ENCODE measurements at places on chromosomes 4 and X.

DNA sequence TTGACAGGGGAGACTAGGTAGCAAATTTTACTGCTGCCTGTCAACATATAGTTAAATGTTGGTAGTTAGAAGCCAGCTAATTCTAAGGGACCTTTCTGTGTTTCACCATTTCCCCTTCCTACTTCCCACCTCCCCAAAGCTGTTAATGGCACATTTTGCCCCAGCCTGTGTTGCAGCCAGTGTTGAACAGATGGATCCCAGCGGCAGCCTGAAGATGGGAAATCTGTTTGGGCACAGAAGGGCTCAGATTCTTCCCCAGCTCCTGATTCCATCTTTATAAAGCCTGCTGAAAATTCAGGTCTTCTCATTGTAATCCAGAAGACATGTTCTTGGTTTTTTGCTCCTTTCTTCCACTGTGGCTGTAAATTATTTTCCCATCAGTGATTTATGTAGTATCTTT lies 89.0 kb downstream of the SPRY1 start:
- DNase-seq, result no peak

DNA sequence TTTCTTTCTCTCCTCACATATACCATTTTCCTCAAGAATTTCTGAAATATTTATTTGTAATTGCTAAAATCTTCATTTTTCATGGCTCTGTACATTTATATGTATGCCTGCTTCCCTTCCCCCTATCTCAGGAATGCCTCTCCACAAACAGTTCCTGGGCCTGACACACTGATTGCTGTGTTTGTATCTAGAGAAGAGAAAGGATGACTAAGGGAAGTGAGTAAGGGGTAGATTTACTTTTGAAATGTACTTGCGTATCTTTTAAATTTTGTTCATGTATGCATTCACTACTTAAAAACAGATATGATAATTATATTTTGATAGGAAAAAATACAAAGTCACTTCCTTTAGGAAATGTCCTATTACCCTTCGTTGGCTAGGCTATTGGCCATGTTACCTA lies 790.8 kb downstream of the PCDH18 start:
- no peak for DNase-seq

- no peak for DNase-seq
Observed at GRCh38 chrX:154048398-154048797, 28.7 kb upstream of the IRAK1 start.

- no peak for DNase-seq
Observed at GRCh38 chr4:87521757-87522374, 7.3 kb downstream of the SPARCL1 start.

GRCh38 chr4:77433418-77433733 lies 172.2 kb upstream of the CXCL13 start:
- no peak for DNase-seq

GRCh38 chr4:24604558-24605214 lies 20.3 kb upstream of the DHX15 start:
- no peak for DNase-seq

DNA sequence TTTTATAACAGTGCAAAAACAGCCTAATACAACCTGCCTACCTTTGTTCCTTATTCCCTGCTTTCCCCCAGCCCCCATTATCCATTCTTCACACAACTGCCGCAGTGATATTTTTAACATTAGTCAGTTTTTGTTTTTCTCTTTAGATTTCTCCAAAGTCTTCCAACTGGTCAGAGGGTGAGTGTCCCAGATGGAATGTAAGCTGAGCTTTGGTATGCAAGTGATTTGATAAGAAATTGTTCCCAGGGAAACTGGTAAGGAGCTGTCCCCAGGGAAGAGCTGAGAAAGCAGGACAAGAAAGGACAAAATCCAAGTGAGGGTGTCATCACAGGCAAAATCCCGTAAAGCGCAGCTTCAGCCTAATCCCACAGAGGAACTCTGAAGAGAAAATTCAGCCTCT lies 475.5 kb upstream of the ADGRL3 start:
- no peak for DNase-seq

DNA sequence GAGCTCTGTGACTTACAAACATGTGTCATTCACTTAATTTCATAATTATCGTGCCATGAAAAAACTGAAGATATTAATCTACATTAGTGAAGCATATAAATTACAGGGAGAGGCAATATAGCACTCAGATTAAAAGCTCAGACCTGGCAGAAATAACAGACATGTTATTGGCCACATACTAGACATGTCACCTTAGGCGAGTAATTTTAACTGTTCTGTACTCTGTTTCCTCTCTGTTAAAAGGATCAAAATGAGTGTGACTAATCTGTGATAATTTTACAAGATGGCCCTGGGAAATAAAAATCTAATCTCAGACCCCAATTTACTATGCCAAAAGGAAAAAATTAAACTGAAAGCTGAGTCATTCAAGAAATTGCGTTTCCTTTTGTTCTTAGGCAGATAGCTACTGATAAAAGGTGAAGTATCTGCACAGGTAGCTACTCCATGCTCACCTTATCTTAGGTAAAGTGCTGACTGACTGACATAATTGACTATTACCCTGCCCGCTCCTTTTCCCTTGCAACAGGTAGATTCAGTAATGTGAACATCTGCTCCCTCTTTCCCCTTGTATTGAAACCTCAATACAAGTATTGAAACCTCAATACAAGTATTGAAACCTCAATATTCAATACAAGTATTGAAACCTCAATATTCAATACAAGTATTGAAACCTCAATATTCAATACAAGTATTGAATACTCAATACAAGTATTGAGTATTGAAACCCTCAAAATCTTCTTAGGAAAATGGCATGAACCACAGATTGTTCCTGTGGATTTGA lies 33.2 kb downstream of the RELL1 start:
- DNase-seq, result no peak

- no peak for DNase-seq
Observed at GRCh38 chr4:76078033-76078613, 3.6 kb downstream of the ART3 start.

GRCh38 chr4:151522866-151523519 lies 114.0 kb downstream of the FHIP1A start:
- no peak for DNase-seq

GRCh38 chr4:169372791-169373190 lies 102.0 kb upstream of the SH3RF1 start:
- DNase-seq, result no peak

DNA sequence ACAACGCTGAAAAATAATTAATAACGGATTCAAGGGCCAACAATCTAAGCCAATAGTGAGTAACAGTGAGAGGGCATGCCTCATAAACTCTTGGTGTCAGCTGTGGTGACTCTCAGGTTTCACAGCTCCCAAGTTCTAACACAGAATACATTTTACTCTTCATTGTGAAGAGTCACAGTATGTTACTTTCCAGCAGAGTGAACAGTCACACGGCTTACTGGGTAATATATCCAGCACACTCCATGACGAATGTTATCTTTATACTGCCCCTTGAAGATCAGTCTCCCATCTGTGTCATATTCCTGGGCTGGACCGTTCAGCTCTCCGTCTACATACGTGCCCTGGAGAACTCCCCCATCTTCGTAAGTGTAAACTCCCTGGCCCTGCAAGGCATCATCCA lies 23.1 kb downstream of the SETD7 start:
- no peak for DNase-seq

GRCh38 chr4:100362366-100362765 lies 155.5 kb downstream of the EMCN start:
- DNase-seq, result no peak

- no peak for DNase-seq
Observed at GRCh38 chrX:73964579-73964978, 339.4 kb upstream of the ZCCHC13 start.

DNA sequence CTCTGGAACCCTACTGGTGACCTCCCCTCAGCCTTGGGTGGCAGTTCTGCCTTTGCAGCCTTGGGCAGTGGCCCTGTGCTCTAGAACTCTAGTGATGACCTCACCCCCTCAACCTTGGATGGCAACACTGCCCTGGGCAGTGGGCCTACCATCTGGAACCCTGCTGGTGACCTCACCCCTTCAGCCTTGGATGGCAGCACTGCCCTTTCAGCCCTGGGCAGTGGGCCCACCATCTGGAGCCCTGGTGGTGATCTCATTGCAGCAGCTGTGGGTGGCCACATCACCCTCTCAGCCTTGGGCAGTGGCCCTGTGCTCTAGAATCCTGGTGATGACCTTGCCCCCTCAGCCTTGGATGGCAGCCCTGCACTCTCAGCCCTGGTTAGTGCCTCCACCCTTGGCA lies 129.3 kb downstream of the RBMX2 start:
- no peak for DNase-seq

DNA sequence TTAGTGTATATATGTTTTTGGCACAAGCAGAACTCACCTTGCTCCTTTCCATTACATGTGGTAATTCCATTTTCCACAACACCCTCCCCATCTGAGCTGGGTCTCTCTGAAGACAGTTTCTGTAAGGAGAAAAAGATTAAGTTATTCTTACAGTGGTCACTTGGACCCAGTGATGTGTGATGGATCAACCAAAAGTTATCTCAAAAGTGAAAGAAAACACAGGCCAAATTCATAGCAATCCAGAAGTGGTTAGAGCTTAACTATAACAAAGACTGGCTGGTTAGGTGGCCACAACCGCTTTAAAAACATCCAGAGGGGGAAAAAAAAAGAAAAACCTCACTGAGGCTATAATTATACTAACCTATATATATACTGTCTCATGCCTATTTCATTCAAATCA lies 123.7 kb downstream of the AFAP1 start:
- DNase-seq, result no peak

DNA sequence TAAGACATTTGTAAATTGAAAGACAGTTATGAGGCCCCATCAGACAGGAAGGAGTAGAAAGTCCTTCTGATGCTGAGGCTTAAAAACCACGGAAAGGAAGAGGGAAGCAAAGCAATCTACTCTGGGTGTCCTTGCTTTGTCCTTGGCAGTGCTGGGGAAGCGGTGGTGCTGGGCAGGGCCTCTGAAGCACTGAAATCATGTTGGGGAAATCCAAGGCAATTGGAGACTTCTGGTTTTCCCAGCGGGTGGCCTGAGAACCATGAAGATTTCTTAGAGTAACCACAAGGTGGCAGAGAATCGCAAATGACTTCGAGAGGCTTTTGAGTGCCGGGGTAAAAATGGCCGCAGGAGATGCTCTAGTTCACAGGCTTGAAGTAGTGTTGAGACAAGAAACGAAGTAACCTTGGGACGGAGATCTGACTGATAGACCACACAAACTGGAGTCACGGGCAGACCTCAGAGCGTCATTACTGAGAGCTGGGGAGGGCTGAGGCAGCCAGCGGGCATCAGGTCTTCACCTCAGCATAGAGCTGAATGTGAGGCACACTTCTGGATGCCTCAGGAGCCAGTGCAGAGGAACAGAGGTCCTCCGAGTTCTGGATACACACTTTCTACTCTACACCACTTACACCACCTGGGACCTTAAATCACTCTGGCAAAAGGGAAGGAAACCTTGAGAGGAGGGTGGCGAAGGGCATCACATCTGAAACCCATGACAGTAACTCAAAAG lies 130.7 kb upstream of the GPRIN3 start:
- DNase-seq, result peak; percentile 23

GRCh38 chrX:13764281-13764680 lies 29.7 kb downstream of the OFD1 start:
- no peak for DNase-seq

DNA sequence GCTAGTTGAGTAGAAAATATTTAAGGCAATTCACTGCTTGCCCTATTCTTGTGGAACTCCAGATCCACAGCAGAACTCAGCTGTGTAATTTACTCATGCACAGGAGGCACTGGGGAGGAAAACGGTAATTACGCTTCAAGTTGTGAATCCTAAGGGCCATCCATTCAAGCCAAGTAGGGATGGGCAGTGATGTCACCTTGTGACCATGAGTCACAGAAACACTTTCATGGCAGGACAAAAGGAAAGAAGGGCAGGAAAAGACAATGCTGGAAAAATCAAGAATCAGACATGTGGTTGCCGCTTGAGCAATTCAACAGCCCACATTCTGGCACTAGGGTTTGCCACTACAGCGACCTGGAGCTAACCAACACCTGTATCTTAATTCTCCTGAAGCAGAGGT lies 1.4 kb downstream of the PAQR3 start:
- DNase-seq, result no peak

- DNase-seq, result no peak
Observed at GRCh38 chrX:4572691-4573090, 859.2 kb upstream of the PRKX start.

DNA sequence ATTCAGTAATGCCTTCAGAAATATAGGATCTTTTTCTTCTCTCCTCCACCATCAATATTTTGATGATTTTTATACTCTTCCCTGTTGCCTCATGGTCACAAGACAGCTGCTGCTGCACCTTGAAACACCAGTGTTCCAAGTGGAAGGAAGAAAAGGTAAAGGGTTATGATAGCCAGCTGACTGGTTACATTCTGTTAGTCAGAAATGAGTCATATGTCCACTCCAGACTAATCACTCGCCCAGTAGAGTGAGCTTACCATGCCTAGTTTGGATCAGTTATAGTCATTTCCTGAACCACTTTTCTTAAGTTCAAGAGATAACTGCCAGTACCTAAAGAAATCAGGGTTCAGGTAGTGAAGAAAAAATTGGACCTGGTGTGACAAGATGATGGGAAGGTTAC lies 532.3 kb upstream of the SMIM31 start:
- DNase-seq, result no peak

GRCh38 chr4:93649828-93650227 lies 178.7 kb upstream of the ATOH1 start:
- no peak for DNase-seq

DNA sequence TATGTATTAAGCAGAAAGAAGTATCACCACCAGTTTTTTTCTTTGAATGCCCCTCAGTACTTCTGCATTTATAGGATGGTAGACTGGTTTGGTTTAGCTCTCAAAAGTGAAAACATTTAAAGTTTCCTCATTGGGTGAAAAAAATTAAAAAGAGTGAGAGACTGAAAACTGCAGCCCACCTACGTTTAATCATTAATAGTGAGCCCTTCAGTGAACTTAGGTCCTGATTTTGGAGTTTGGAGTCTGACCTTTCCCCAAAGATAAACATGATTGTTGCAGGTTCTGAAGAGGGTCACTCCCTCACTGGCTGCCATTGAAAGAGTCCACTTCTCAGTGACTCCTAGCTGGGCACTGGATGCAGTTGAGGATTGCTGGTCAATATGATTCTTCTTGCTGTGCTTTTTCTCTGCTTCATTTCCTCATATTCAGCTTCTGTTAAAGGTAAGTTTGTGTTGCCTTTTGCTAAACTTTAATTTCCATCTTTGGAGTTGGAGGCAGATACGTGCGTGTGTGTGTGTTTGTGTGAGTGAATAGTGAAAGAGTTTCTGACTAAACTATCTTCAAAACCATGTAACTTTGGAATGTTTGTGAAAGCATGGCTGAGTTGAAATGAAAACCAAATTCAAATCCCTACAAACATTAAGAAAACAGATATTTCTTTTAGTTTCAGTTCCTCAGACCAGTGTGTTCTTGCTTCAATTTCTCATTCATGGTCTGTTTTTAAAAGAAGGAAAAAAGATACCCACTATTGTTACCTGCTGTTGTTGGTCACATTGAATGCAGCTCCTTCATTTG lies at the start of gene MTTP:
Gene MTTP, plus strand, starts transcription at position 295 of the 795 bp plus-strand sequence. Its CDS starts 86 bp downstream, at position 381.
- DNase-seq, result no peak

DNA sequence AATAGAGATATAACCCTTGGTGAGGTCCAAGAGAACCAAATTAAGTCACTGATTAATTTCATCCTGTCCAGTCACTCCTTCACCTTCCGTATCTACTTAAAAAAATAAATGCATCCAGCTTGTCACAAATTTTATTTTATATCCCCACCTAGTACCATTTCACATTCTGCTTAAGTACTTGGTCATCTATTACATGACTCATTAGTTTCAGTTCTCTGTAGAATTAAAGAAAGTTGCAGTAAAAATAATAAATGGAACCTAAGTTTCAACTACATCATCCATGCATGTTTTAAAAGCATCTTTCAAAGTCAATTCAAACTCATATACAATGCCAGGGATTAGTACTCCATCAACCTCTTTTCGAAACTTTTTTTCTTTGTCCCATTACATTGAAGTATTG lies 130.2 kb downstream of the SH2D1A start:
- no peak for DNase-seq
